Activated naive CD4-positive, alpha-beta T cell treated with anti-CD3 and anti-CD28 coated beads, Interleukin-2, amount 50 U/mL, for 16 hours (primary cell): ENCODE measurements at places on chromosomes 3 and 15.

DNA sequence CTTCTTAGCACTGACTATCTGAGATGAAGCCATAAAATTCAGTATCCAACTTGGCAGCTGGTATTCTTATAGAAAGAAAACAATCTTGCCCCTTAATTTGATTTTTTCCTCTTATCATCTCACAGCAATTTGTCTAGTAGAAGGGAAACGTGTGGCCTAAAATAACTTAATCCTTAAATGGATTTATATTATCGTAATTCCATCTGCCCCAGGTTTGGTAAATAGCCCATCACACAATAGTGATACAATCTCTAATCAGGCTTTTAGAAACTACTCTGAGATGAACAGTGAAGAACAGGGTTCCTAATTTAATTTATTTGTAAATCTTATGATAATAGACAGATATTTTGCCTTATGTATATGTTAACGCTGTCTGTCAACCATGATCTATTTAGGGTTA is 24.8 kb downstream of the PEX5L start:
- no peak for DNase-seq

GRCh38 chr15:96183514-96183850 is 147.0 kb upstream of the NR2F2 start:
- DNase-seq, result no peak

DNA sequence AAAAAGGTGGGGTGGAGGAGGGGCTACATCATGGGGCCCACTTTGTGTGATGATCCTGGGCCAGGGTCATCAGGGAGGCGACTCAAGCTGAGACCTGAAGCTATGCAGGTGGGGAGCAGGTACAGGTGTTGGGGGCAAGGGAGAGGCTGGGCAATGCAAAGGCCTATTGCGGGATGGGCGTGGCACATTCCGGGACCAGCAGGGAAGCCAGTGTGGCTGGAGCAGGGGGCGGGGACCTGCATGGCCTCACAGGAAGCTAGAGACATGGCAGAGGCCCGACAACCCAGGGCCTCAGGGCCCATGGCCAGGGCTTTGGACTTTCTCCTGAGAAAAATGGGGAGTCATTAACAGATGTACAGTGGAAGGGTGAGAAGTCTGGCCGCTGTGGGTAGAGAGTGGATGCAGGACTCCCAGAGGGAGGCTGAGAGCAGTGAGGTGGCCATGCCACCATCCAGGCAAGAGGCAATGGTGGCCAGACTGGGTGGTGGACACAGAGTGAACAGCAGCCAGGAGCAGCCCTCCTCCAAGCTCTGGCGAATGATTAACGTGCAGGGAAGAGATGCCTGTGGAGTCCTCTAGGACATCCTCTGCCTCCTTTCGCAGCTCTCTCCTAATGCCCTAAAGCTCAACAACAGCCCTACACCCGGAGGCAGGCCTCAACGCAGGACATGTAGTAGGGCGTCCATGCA is 122.6 kb upstream of the ATP2B2 start:
- no peak for DNase-seq

GRCh38 chr15:72933976-72934375 is 118.3 kb upstream of the NEO1 start:
- DNase-seq, result no peak

- DNase-seq, result no peak
Measured at GRCh38 chr3:104819333-104819732, 547.4 kb upstream of the ALCAM start.

- DNase-seq, result no peak
Measured at GRCh38 chr3:176579711-176580185, 617.5 kb downstream of the TBL1XR1 start.

DNA sequence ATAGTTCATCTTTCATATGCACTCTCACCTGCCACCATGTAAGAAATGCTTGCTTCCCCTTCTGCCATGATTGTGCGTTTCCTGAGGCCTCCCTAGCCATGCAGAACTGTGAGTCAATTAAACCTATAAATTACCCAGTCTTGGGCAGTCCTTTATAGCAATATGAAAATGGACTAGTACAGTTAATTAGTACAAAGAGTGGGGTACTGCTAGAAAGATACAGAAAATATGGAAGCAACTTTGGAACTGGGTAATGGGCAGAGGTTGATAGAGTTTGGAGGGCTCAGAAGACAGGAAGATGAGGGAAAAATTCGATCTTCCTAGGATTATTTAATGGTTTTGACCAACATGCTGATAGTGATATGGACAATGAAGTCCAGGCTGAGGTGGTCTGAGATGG is 246.9 kb downstream of the CGGBP1 start:
- DNase-seq, result no peak

GRCh38 chr15:31040611-31041010 is 49.2 kb upstream of the MTMR10 start:
- no peak for DNase-seq

- DNase-seq, result peak; percentile 33
Measured at GRCh38 chr3:127226946-127227842, 34.3 kb downstream of the PRR23E start.

GRCh38 chr3:16841904-16842271 is 42.9 kb upstream of the PLCL2 start:
- no peak for DNase-seq

GRCh38 chr15:40829115-40829514 is 607 bp upstream of the PPP1R14D start:
- DNase-seq, result no peak

- no peak for DNase-seq
Measured at GRCh38 chr3:14166877-14167603, 11.4 kb downstream of the XPC start.

DNA sequence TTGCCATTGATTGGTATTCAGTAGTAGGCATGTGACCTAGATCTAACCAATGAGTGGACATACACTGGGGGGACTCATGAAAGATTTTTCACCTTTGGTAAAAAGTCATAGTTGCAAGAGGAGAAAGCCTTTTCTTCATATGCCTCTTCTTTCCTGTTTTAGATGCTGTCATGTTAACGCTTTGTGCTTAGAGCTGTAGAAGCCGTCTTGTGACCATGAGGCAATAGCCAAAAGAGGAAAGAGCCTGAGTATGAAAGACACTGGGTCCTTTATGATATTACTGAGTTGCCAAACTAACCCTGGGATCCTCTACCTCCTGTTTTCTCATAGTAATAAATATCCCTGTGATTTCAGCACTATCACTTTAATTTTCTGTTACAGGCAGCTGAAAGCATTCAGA is 396.0 kb downstream of the FHIT start:
- DNase-seq, result no peak

GRCh38 chr3:45008117-45008516 is 18.0 kb upstream of the CLEC3B start:
- DNase-seq, result no peak

DNA sequence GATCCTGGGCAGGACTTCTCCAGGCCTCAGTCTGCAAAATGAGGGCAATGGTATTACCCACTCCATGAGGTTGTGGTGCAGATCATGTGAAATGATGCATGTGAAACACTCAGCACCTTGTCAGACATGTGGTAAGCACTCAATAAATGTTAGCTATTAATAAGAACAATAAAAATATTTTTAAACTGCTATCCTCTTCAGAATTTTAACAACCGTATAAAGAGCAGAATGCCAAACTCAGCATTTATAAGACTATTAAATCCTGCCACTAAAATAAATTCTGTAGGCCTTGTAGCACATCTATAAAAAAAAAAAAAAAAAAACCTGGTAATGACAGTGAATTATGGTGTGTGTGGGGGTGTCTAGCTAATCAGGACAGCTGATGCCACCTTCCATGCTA is 213.9 kb upstream of the UMPS start:
- DNase-seq, result no peak

- DNase-seq, result no peak
Measured at GRCh38 chr15:74773731-74774252, 8.1 kb upstream of the CSK start.

DNA sequence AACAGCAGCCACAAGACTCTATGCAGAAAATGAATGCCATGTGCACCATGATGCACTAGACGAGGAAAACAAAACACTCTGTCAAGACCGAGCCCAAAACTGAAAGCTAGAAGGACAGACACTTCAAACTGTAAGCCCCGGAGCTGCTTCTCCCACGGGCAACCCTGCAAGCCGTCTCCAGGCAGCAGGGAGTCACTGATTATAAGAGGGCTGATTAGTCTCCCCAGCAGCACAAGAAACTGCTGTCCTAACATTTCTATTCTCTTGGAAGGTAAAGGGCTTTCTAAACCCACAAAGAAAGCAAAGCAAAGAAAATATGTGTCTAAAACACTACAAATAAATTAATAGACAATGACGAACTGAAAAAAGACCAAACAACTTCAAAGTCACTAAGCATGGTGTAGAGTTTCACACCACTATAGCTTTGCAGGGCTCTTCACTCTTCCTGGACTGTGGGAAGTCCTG is 15.5 kb downstream of the TBC1D2B start:
- peak; percentile 49 for DNase-seq

GRCh38 chr15:40838756-40839155 is 5.1 kb upstream of the SPINT1 start:
- no peak for DNase-seq

DNA sequence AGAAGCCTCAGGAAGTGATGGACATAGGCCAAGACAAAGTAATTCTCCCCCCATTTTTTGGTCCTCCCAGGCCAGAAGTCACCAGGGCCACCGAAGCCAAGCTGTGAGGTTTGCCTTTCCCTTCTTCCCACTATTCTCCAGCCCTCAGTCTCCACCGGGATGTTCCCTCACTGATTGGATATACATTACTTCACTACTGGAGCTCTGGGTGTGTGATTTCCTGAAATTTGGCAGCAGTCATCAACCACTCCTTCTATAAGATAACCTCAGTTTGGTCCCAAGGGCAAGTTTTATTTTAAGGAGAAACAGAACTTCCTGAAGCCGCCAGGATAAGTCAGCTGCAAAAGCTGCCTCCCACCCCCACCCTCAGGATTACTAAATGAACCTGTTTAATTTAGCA is 11.3 kb downstream of the SLCO2A1 start:
- DNase-seq, result no peak

DNA sequence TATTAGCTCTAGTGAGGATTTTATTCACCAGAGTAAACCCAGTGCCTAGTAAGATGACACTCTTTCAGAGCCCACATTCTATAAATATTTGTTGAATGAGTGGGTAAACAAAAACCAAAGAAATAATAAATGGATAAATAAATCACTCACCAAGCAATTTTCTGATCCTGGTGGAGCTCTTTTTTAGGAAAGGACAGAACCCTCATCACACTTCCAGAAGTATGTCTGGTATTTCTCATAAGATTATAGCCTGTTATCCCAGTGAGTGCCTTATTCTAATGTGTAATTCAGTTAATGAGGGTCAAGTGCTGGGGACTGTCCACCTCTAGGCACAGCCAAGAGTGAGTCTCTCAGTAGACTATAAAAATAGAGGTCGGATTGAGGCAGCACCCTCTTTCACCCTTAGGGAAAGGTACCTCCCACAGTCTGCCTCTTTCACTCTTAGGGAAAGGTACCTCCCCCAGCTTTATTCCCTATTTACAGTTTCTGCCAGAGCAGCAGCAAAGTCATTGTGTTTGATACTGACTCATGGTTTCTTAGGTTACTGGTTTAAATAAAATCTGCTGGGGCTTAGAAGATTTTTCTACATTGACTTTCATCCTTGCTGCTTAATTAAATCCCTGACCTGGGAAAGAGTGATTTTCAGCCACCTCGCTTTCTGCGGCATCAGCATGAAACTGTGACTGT is 145.0 kb downstream of the STAC start:
- no peak for DNase-seq

DNA sequence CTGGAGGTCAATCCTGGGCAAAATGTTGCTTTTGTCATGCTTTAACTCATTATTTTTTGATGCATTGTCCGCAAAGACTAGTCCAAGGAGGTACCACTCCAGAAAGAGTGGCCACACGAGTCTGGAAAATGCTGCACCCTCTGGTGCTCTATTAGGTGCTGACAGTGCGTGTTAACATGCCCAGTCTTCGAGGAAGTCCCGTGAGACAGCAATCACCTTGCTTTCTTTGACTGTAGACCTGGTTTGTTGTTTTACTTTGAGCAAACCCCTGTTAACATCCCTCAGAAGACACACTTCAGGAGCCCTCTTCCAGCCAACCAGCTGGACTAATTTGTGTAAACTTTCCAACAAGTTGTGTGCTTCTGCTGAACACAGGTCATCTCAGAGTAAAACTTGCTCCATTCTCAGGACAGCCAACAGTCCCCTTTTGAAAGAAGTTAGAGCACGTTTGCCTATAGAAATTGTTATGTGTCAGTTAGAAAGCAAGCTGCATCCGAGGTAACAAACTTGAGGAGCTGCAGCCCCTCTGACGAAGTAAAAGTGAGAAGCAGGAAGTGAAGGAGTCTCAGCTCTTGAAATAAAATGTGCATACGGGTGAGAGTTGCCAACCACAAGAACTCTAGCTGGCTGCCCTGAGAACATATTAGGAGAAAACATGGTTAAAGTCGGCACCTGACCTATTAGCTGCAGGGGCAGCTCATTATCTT is 205.0 kb downstream of the LPP start:
- DNase-seq, result no peak

DNA sequence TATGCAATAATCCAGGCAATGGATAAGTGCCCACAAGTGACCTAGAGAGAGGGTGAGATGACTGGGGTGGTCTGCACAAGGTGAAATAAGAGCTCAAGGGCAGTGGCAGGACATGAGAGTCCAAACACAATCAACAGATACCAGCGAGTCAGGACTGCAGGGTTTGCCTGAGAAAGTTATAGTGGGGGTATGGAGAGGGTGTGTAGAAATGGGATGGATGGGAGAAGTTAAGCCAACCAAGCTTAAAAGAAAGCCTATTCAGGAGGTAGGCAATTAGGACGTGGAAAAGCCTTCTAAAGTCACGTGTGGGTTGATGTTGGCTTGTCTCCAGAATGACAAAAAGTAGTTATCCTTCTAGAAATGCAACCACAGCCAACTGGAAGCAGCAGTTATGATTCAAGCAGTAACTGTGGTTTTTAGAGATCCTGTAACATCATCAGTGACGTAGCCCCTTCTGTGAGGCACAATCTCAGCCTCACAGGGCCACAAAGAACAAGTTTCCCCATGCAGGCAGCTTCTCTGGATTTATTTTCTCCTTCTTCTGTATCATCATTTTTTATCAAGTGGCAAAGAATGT is 56.1 kb downstream of the FAM174B start:
- DNase-seq, result no peak

GRCh38 chr3:165617134-165617533 is 220.1 kb downstream of the BCHE start:
- DNase-seq, result no peak

DNA sequence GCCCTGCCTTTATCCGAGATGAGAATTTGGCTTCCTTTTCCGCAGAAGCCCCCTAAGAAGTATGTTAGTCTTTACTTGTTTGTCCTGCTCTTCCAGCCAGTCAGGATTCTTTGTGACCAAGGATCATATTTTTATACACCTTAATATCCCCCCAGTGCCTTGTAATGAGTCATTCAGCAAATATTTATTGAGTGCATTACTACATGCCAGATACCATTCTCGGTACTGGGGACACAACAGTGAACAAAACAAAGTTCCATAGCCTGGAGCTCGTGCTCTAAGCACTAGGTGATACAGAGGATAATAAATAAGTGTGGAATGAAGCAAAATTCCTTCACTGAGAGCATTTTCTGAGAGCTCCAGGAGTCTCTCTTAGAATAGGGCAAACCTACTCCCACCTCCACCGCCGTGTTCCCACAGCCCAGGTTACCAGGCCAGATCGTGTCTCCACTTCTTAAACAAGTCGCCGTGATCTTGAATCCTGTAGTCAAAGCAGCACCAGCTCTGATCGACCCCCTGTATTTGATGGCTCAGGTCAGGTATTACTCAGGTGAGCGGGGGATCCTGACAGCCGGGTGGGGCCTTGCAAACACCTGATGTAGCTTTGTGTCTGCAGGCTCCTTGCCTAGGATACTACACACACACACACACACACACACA is 18.5 kb downstream of the TTC21A start:
- no peak for DNase-seq
